ENCODE measurements at places on chromosomes 1 and 21.

GRCh38 chr1:54274448-54274847 lies 74.5 kb downstream of the MRPL37 start:
- peak; percentile 76 for DNase-seq

DNA sequence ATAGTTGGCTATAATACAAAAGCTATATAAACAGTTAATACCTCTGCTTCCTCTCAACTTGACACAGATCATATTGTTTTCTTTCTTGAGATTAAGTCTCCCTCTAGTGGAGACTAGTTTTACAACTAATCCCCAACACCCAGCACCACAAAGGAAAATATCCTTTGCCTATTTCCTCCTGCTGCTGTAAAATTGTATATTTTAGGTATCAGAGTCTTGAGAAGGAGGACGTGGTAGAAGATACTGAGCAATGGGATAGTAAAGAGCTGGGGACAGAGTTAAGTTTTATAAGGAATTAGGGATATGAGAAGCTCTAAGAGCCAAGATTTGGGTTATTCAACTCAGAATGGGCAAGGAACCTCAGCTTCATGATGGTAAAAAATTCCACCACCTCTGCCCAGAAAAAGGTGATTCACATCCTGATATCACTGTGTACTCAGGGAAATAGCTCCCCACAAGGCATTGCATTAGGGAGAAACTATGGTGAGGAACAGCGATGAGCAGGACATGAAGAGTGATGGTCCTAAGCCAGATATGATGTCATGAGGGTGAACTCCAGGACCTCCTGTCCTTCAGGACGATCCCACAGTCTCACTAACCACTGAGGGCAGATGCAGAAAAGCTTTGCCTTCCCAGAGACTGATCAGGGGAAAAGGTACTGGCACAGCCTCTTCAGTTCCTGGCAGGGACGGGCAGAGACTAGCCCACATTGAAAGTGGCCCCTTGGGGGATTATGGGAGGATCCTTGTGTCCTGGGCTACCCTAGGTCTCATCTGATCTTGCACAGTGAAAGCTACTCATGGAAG lies 14.7 kb upstream of the CFAP126 start:
- DNase-seq: peak; percentile 55

GRCh38 chr1:248871837-248872401 lies 13.0 kb upstream of the ZNF692 start:
- no peak for DNase-seq

DNA sequence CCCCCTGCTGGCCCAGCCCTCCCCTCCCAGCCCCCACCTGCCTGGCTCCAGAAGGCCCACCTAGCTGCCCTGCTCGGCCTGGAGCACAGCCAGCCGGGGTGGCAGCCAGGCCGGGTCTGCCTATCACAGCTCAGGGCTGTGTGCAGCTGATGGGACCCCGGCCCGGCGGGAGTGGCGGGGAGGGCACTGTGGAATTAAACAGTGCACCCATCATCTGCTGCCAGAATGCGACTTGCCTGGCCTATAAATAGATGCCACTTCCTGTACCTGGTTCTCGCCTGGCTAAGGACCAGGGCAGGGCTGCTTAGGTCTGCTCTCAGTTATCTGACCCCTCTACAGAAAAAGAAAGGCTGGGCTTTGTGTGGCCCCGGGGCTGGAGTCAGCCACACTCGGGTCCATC lies 98.2 kb upstream of the VAMP3 start:
- DNase-seq: no peak

DNA sequence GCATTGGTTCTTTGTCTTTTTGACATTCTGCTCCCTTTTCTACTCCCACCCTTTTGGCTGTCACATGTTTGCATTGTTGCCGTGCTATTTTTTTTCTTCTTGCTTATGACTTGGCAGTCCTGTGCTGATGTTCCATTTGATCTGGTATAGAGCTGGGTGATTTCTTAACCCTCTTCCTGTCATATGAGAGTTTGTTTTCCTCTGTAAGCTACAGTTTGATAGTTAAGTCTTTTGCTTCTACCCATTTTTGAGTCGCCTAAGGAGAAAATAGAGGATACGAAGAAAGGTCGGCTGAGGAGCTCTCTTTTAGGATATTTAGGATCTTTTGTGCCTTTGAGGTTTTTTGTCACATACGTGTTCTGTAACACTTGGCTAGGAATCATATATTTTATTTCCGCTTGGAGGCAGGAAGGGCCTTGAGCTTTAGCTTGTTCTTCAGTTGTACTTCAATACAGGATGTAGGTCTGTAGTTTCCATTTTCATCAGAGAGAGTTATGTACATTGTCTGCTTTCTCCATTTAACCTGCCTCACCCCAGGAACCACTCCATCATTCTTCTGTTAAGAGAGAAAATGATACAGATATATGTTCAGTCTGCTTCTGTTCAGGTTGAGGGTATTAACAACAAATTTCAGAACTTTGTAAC lies 150.7 kb downstream of the BACH1 start:
- no peak for DNase-seq

DNA sequence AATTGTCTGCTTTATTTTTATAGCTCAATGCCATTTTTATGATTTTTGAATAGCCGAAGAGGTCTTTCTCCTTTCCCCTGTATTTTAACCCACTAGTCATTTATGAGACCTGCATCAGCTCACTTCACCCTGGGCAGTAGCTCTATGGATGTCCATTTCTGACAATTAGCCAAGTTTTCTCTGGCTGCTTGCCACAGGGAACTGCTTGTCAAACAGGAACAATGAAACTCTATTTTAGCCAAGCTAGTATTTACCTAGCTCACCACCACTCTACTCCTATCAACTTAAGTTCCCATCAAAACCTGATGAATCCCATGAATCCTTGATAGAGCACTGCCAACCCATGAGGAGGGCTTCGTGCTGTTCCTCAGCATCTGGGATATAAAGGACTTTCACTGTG lies 406.7 kb downstream of the RWDD3 start:
- DNase-seq: no peak

All from H7 (cell line).